Caco-2 (cell line): ENCODE measurements at places on chromosomes 11 and 22.
A peak's percentile ranks its signal among the peaks of the same experiment; 100 is the strongest.

GRCh38 chr11:76728227-76728626 is 54.9 kb upstream of the TSKU start:
- no peaks in the 10 kb centered on the region; the same call in 1 of the 2 replicates for H3K27me3 ChIP-seq
- no peak overlapping the region for H3K27ac ChIP-seq
- H3K36me3 ChIP-seq = no peaks in the 10 kb centered on the region
- H3K4me1 ChIP-seq = no peaks in the 10 kb centered on the region
- DNase-seq = no peak

GRCh38 chr11:68092411-68092810 is 28.8 kb downstream of the CHKA start:
- peaks cover 3% of the 10 kb centered on the region; the same call in 1 of the 2 replicates for H3K36me3 ChIP-seq
- H3K4me1 ChIP-seq = peaks cover 5% of the 10 kb centered on the region; the same call in 1 of the 2 replicates
- H3K27ac ChIP-seq = no peak overlapping the region
- no peak overlapping the region for H3K4me3 ChIP-seq
- no peak for DNase-seq

GRCh38 chr11:125279676-125280418 is 115.3 kb downstream of the PKNOX2 start:
- no peak overlapping the region for H3K27ac ChIP-seq
- no peak overlapping the region for H3K4me3 ChIP-seq
- H3K36me3 ChIP-seq = no peaks in the 10 kb centered on the region
- H3K27me3 ChIP-seq = peaks cover 1% of the 10 kb centered on the region; the same call in 1 of the 2 replicates
- no peaks in the 10 kb centered on the region for H3K4me1 ChIP-seq
- no peak for DNase-seq

- H3K27ac ChIP-seq = no peak overlapping the region
- no peaks in the 10 kb centered on the region for H3K4me1 ChIP-seq
- H3K4me3 ChIP-seq = no peak overlapping the region
Observed at GRCh38 chr11:32562839-32563599, 20.6 kb upstream of the EIF3M start.

DNA sequence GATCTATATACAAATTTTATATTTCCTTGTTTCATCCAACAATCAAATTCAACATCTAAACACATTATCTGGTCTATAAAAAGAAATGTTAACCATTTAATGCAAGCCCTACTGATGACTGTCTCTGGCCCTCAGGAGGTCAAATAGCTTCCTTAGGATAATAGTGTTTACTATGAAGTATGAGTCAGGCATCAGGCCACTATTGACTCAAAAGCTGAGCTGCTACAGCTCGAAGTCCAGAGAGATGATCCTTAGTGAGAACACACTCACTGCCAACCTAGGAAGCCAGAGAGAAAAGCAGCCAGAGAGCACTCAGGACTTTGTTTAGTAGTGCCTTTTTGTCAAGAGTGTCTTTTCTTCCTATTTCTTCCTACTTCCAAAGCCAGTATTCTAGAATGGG is 171.8 kb downstream of the SOX6 start:
- peaks cover 30% of the 10 kb centered on the region for H3K4me1 ChIP-seq
- no peak overlapping the region for H3K4me3 ChIP-seq
- peak; percentile 61 for DNase-seq
- H3K27me3 ChIP-seq = no peaks in the 10 kb centered on the region

DNA sequence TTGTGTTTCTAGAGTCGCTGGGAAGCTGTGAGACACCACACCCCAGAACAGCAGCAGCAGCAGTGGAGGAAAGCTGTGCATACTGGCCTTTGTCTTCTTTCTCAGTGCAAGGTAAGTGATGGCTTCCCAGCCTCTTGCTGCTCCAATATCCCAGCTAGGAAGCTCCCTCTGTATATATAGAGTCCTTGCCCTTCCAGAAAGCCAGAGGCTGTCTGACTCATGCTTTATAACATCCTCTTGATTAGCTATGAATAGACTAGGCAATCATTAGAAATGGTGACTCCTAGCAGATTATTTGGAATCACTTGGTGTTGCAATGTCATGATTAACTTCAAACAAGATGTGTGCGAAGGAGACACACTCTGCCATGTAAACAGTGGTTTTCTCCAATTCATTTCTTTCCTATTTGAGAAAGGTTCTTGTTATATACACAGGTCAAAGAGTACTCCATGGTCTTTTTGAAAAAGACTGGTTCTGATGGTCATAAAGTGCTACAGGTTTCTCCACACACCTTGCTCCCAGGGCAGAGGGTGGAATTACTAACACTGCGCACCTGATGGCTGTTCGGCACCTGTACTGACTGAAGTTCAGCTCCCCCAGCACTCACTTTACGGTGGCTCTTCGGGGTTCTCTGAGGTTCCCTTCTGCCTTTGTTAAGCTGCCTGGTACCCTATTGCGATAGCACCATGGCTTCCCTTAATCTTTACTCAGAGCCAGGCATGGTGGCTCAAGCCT is at the start of gene MMP1:
TSS of gene MMP1 (minus strand) at position 149 of the 735 bp plus-strand sequence. CDS start at position 81, 68 bp downstream.
- no peak within 1 kb of the TSS for H3K4me3 ChIP-seq
- no peaks in the 10 kb centered on the region; the same call in 1 of the 2 replicates for H3K27me3 ChIP-seq
- no peak within 1 kb of the TSS for H3K27ac ChIP-seq
- no peaks in the 10 kb centered on the region for H3K36me3 ChIP-seq
- no peak for DNase-seq

GRCh38 chr11:100727410-100727809 is 40.3 kb downstream of the ARHGAP42 start:
- H3K36me3 ChIP-seq = no peaks in the 10 kb centered on the region
- no peak overlapping the region for H3K4me3 ChIP-seq
- peaks cover 8% of the 10 kb centered on the region for H3K4me1 ChIP-seq
- DNase-seq = no peak
- H3K27ac ChIP-seq = no peak overlapping the region

- no peaks in the 10 kb centered on the region for H3K27me3 ChIP-seq
- peaks cover 12% of the 10 kb centered on the region; the same call in 1 of the 2 replicates for H3K4me1 ChIP-seq
- DNase-seq = no peak
- H3K27ac ChIP-seq = no peak overlapping the region
Observed at GRCh38 chr11:115425250-115425649, 79.0 kb downstream of the CADM1 start.

DNA sequence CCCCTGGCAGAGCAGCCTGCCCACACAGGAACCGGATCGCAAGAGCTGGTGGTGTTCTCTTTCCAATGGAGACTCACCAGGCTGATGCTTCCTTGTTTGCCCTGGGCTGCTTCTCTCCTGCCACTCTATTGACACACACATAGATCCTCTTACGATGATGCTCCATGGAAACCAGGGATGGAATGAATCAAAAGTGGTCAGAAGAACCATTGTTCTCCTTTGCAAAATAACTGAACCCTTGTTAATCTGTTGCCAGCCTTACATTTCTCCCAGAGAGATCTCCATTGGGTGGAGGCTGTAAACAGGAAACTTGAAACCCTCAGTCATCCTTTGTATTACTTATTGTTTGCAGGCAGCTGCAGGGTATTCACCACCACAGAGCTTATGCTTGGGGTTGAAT is 24.6 kb upstream of the LDLRAD3 start:
- H3K36me3 ChIP-seq = no peaks in the 10 kb centered on the region
- no peak overlapping the region for H3K27ac ChIP-seq
- DNase-seq = no peak
- H3K4me1 ChIP-seq = no peaks in the 10 kb centered on the region
- no peaks in the 10 kb centered on the region; the same call in 1 of the 2 replicates for H3K27me3 ChIP-seq

DNA sequence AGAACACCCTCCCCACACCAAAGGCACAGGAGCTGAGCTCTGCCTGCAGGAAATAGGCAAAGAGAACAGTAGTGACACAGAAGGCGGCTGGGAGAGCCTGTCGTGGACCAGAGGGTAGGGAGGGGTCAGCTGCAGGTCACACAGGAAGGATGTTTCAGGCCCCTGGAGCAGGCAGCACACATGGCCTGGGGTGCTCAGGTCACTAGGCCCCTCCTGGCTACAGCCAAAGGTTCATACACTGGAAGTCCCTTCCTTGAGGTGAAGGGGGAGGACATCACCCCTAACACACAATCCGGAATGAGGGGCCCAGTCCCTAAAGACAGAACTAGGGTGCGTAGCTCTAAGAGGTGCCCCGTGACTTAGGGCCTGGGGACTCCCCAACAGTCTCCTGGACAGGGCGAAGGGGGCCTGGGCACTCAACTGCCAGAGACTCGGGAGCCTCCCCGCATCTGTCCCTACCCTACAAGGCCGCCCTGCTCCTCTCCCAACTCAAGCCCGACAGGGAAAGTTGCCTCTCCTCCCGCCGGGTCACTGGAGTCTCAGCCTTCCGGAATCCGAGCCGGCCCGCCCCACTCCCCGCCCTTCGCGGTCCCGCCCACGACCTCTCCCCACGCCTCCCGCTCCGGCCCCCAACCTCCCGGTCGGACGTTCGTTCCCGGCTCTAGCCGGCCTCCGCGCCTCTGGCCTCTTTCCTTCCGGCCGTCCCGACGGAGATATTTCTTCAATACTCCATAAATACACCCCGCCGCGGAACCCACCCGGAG is at the start of gene CYB5R2:
TSS of gene CYB5R2 (minus strand) at position 541 of the 764 bp plus-strand sequence. CDS start 675 bp downstream, outside the sequence.
- H3K27me3 ChIP-seq = no peaks in the 10 kb centered on the region
- H3K27ac ChIP-seq = peak within 1 kb of the TSS; percentile 55
- H3K4me1 ChIP-seq = peaks cover 6% of the 10 kb centered on the region
- peak within 1 kb of the TSS; percentile 40 for H3K4me3 ChIP-seq

DNA sequence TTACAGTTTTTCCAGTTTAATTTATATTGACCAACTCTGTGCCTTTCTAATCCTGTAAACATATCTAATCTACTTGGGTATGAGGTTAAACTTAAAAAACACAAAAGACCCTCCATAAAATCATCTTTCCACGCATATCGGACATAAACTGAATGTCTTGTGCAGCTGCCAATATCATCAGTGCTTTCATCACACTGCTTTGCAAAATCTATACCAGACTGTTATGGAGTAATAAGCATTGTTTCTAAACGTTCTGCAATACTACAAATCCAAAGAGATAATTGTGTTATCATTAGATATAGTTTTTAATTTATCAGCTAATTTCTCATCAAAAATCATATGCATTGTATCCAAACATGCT is 36.1 kb upstream of the AMPD3 start:
- no peaks in the 10 kb centered on the region for H3K27me3 ChIP-seq
- no peak overlapping the region for H3K4me3 ChIP-seq
- no peak overlapping the region for H3K27ac ChIP-seq
- DNase-seq = no peak

- peak overlapping the region; percentile 87 for H3K4me3 ChIP-seq
- peaks cover 18% of the 10 kb centered on the region; the same call in 1 of the 2 replicates for H3K4me1 ChIP-seq
- H3K27me3 ChIP-seq = no peaks in the 10 kb centered on the region
- peak overlapping the region; percentile 72 for H3K27ac ChIP-seq
- H3K36me3 ChIP-seq = peaks cover 1% of the 10 kb centered on the region; the same call in 1 of the 2 replicates
Observed at GRCh38 chr11:118572981-118573550, 857 bp downstream of the ARCN1 start.

GRCh38 chr11:92278791-92279433 is 54.3 kb downstream of the FAT3 start:
- peaks cover 11% of the 10 kb centered on the region for H3K4me1 ChIP-seq
- H3K27me3 ChIP-seq = no peaks in the 10 kb centered on the region
- no peak overlapping the region for H3K27ac ChIP-seq
- DNase-seq = no peak

DNA sequence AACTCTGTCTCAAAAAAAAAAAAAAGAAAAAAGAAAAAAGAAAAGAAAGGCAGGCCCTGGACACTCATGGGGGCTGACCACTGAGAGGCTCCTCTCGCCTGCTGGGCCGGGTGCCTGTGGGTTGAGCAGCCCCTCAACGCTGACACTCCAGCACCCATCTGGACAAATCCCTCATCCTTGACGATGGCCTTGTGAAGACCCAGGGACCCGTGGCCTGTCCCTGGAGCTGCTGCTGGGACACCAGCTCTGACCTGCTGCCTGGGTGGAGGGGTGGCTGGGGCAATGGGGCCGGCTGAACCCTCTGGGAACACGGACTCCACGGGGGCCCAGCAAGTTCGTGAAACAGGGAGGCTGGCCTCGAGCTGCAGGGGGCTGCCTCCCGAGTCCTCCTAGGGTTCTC is 10.5 kb upstream of the BID start:
- peaks cover 10% of the 10 kb centered on the region for H3K4me1 ChIP-seq
- H3K36me3 ChIP-seq = no peaks in the 10 kb centered on the region
- no peak for DNase-seq
- no peaks in the 10 kb centered on the region for H3K27me3 ChIP-seq
- no peak overlapping the region for H3K27ac ChIP-seq

DNA sequence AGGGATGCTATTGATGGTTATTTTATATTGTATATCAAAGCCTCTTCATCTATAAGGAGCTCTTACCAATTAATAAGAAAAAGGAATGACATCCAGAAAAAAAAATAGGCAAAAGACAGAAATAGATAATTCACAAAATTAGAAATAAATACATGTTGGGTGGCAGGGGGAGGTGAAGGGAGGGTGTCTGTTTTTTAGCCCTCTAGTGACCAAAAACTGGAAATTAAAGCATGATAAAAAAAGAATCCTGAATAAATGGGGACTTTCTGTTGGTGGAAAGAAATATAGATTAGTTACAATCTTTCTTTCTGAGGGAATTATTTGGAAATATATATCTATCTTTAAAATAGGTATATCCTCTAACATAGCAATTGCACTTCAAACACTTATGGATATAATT is 42.0 kb upstream of the TTC36 start:
- no peak for DNase-seq
- no peak overlapping the region for H3K27ac ChIP-seq
- peaks cover 9% of the 10 kb centered on the region for H3K36me3 ChIP-seq
- H3K4me1 ChIP-seq = no peaks in the 10 kb centered on the region
- H3K4me3 ChIP-seq = no peak overlapping the region

DNA sequence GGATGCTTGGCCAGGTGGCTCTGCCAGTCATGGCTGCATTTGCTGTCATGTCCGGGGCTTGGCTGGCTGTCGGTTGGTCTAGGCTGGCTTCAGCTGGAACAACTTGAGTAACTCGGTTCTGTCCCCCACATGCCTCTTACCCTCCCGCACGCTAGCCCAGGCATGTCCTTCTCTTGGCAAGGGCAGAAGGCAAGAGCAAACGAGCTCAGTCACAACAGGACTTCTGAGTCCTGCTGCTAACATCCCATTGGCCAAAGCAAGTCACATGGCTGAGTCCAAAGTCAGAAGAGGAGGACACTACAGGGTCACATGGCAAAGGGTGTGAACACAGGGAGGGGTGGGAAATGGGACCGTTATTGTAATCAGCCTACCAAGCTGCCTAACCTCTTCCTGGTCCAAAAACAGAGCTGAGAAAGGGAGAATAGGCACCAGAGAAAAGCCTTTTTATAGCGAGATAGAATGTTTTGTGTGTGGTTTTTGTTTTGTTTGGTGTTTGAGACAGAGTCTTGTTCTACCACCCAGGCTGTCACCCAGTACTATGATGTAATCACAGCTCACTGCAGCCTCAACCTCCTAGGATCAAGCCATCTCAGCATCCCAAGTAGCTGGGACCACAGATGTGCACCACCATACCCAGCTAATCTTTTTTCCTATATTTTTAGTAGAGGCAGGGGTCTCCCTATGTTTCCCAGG is 81.9 kb downstream of the MN1 start:
- H3K4me3 ChIP-seq = no peak overlapping the region
- no peaks in the 10 kb centered on the region for H3K27me3 ChIP-seq
- H3K27ac ChIP-seq = no peak overlapping the region
- H3K4me1 ChIP-seq = peaks cover 7% of the 10 kb centered on the region; the same call in 1 of the 2 replicates
- H3K36me3 ChIP-seq = no peaks in the 10 kb centered on the region

- no peak for DNase-seq
- no peak overlapping the region for H3K27ac ChIP-seq
- no peak overlapping the region for H3K4me3 ChIP-seq
- H3K36me3 ChIP-seq = no peaks in the 10 kb centered on the region; the same call in 1 of the 2 replicates
Observed at GRCh38 chr11:10779086-10779485, 28.0 kb downstream of the CTR9 start.

- DNase-seq = no peak
- no peaks in the 10 kb centered on the region for H3K27me3 ChIP-seq
- peaks cover 15% of the 10 kb centered on the region; the same call in 1 of the 2 replicates for H3K4me1 ChIP-seq
- no peaks in the 10 kb centered on the region for H3K36me3 ChIP-seq
- no peak overlapping the region for H3K4me3 ChIP-seq
- H3K27ac ChIP-seq = peak overlapping the region; percentile 26
Observed at GRCh38 chr11:91997226-91997625, 227.4 kb upstream of the FAT3 start.

- H3K27me3 ChIP-seq = no peaks in the 10 kb centered on the region
- no peaks in the 10 kb centered on the region for H3K4me1 ChIP-seq
- no peak for DNase-seq
- H3K27ac ChIP-seq = no peak overlapping the region
- no peak overlapping the region for H3K4me3 ChIP-seq
Observed at GRCh38 chr22:45968751-45969413, 8.1 kb downstream of the WNT7B start.
